ENCODE measurements at places on chromosomes 6 and 20. TPM values are rescaled to one million over a fixed set of nuclear protein-coding genes. Genes with fewer than 3 reads are reported as not detected.

DNA sequence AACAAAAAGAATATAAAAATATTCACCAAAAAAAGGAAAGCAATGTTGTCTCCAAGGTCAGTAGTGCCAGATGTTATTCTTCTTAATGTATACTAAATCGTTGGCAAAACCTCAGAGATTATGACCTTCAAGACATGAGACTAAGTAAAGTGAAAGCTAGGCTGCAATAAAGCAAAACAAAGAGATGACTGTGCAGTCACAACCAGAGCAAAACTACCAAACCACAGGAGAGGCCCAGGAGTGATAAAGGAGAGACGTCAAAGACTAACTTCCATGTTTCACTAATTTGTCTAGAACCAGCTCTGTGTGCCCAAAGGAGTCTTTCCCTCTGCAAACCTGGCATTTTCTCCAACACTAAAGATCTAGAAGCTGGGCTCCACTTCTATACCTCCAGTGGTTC is 155.9 kb upstream of the POU3F2 start:
- no peaks in the 10 kb centered on the region for H3K4me1 ChIP-seq
- no peak overlapping the region for H3K27ac ChIP-seq
- H3K27me3 ChIP-seq: no peaks in the 10 kb centered on the region
- DNase-seq: no peak
- H3K4me3 ChIP-seq: no peak overlapping the region
- H3K36me3 ChIP-seq: no peaks in the 10 kb centered on the region

- DNase-seq: no peak
- no peaks in the 10 kb centered on the region for H3K27me3 ChIP-seq
- H3K27ac ChIP-seq: no peak overlapping the region
- no peak overlapping the region for H3K4me3 ChIP-seq
- H3K4me1 ChIP-seq: no peaks in the 10 kb centered on the region
Observed at GRCh38 chr6:98546376-98546775, 288.0 kb upstream of the POU3F2 start.

- H3K27ac ChIP-seq: no peak overlapping the region
- H3K27me3 ChIP-seq: peaks cover 23% of the 10 kb centered on the region
- DNase-seq: no peak
- H3K4me3 ChIP-seq: no peak overlapping the region
Observed at GRCh38 chr6:166268431-166268830, 39.8 kb downstream of the PRR18 start.

DNA sequence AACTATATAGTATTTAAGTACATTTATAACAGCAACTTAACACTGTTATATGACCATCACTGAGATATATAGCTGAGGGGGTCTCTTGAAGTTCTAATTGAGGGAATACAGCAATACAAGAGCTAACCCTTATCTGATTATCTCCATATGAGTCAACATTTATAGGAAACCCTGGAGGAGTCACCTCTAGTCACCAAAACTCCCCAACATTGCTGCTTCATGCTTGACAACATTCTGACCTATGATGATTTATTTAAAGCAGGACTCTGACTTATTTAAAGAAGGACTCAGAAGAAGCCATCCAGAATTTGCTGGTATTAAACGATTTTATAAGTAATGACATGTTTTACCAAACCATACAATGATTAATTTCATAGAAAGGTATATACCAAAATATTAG is 182.6 kb upstream of the NOX3 start:
- H3K36me3 ChIP-seq: no peaks in the 10 kb centered on the region
- no peaks in the 10 kb centered on the region for H3K27me3 ChIP-seq
- H3K4me3 ChIP-seq: no peak overlapping the region
- DNase-seq: no peak
- no peak overlapping the region for H3K27ac ChIP-seq

GRCh38 chr20:38126932-38127621 is 38.0 kb downstream of the TGM2 start:
- H3K27me3 ChIP-seq: no peaks in the 10 kb centered on the region
- DNase-seq: peak; percentile 83
- H3K27ac ChIP-seq: peak overlapping the region; percentile 71
- H3K4me3 ChIP-seq: no peak overlapping the region
- H3K36me3 ChIP-seq: peaks cover 10% of the 10 kb centered on the region

GRCh38 chr6:110688661-110689268 is 126.5 kb downstream of the CDK19 start:
- peak; percentile 24 for DNase-seq
- H3K4me3 ChIP-seq: no peak overlapping the region
- no peaks in the 10 kb centered on the region for H3K4me1 ChIP-seq

DNA sequence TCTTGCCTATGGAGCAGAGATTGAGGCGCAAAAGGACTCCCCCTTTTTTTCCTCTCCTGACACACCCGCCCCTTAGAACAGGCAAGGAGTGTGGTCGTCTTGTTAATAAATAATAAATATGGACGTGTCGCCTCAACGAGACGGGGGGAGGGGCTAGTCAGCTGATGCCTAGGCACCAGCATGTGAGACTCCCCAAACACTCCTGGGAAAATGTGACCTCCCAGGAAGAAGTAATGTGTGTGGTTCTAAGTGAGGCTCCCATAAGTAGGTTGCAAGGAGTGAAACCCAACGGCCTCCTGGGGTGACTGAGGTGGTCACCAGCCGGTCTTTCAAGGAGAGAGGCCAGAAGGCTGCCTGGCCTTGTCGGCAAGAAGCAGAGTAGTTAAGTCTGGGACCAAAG is 1.1 kb upstream of the FAXC start:
- no peak overlapping the region for H3K4me3 ChIP-seq
- peaks cover 3% of the 10 kb centered on the region for H3K27me3 ChIP-seq
- DNase-seq: peak; percentile 49
- no peak overlapping the region for H3K27ac ChIP-seq
- H3K4me1 ChIP-seq: peaks cover 4% of the 10 kb centered on the region
- no peaks in the 10 kb centered on the region for H3K36me3 ChIP-seq

- no peaks in the 10 kb centered on the region for H3K36me3 ChIP-seq
- H3K4me3 ChIP-seq: no peak overlapping the region
- peaks cover 42% of the 10 kb centered on the region for H3K4me1 ChIP-seq
Observed at GRCh38 chr6:42307141-42307470, 89.4 kb upstream of the MRPS10 start.

The REPS1 gene
- total RNA-seq: 34.9 TPM

The OTOR gene
- total RNA-seq: not detected

The BPIFA1 gene
- total RNA-seq: 59.6 TPM

The RSPO3 gene
- total RNA-seq: 5.5 TPM

The OPN5 gene
- total RNA-seq: 0.12 TPM

The TSPO2 gene
- total RNA-seq: not detected

The POM121L2 gene
- not detected for total RNA-seq

The PRR18 gene
- total RNA-seq: 2.9 TPM

The OPRM1 gene
- total RNA-seq: not detected

The SMOC2 gene
- total RNA-seq: 5.3 TPM

Data from lung (tissue), 17 donors.